H9 (cell line): ENCODE measurements at places on chromosomes 7 and 10. TPM values are rescaled to one million over a fixed set of nuclear protein-coding genes. Genes with fewer than 3 reads are reported as not detected.

SLC39A12 gene
- not detected in 2 replicates for total RNA-seq

CCDC126 gene
- total RNA-seq = 2.1 and 4.0 TPM in 2 replicates

ARMC3 gene
- 0.09 and 0.37 TPM in 2 replicates for total RNA-seq

ASB10 gene
- not detected in 2 replicates for total RNA-seq

ZP3 gene
- total RNA-seq = 1.3 TPM in 2 replicates

HDAC9 gene
- 6.9 and 7.7 TPM in 2 replicates for total RNA-seq

PTPN20 gene
- not detected in 2 replicates for total RNA-seq

TPK1 gene
- total RNA-seq = 3.1 and 4.2 TPM in 2 replicates

CYP3A7 gene
- not detected in 2 replicates for total RNA-seq

ZNF239 gene
- total RNA-seq = 15.6 and 16.2 TPM in 2 replicates

FFAR4 gene
- not detected in 2 replicates for total RNA-seq

MSRB2 gene
- 17.1 and 18.0 TPM in 2 replicates for total RNA-seq

GRB10 gene
- total RNA-seq = 106 and 108 TPM in 2 replicates

MUC3A gene
- 27.4 and 29.2 TPM in 2 replicates for total RNA-seq

PAX2 gene
- total RNA-seq = not detected in 2 replicates

SH2D4B gene
- 0.07 TPM in 1 of 2 replicates, not detected in the other for total RNA-seq

EBLN1 gene
- not detected in 2 replicates for total RNA-seq

PLXDC2 gene
- total RNA-seq = 34.1 and 38.7 TPM in 2 replicates

SEMA3A gene
- 60.0 and 61.5 TPM in 2 replicates for total RNA-seq

FAM241B gene
- 13.7 and 14.7 TPM in 2 replicates for total RNA-seq

FKBP9 gene
- total RNA-seq = 11.1 and 17.7 TPM in 2 replicates
